ENCODE measurements at places on chromosomes 11 and 22.

- DNase-seq: no peak
Measured at GRCh38 chr22:22185844-22186499, 58.6 kb upstream of the VPREB1 start.

GRCh38 chr22:43482318-43482625 is 70.5 kb downstream of the MPPED1 start:
- no peak for DNase-seq

DNA sequence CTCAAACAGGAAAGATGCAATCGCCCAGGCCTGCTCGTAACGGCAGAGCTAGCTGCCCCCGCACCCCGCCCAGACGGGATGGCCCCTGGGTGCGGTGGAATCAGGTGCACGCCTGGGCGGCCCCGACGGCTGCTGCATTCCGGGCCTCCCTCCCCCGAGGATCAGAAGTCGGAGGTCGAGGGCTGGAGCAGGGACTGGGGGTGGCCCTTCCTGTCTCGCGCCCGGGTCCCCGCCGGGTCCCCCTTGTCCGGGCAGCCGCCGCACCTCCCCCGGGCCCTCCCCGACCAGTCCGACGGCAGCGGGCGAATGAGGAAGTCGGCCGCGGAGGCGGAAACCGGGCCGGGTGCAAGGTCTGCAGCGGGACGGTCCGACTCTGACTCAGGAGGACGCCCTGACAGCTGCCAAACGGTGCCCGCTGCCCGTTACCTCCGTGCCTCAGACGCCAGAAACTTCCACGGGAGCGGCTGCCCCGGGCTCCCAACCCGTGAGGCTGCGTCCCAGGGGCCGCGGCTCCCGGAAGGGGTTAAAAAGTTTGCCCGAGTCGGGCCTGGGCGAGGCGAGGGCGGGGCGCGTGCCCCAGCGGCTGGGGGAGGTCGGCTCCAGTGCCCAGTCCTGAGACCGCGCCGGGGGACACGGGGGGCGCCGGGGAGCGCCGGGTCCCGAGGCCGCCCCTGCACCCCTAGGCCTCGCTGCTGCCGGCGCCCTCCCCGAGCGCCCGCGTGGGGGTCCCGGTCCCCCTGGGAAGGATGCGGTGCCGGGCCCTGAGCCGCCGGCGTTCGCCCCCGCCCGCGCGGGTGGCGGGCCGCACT is 663 bp downstream of the MYH9 start:
- DNase-seq: peak; percentile 32

DNA sequence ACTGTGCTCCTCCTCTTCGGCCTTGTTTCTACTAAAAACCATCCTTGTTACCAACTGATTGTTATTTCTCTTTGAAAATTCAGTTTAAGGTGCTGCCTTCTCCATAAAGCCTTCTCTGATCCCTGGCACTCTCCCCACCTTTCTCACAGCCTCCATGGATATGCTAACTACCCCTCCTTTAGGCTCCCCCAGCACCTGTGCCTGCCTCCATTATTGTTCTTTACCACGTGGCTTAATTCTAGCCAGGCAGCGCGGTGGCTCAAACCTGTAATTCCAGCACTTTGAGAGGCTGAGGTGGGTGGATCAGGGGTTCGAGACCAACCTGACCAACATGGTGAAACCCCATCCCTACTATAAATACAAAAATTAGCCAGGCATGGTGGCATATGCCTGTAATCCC is 96.3 kb downstream of the MRTFA start:
- no peak for DNase-seq

DNA sequence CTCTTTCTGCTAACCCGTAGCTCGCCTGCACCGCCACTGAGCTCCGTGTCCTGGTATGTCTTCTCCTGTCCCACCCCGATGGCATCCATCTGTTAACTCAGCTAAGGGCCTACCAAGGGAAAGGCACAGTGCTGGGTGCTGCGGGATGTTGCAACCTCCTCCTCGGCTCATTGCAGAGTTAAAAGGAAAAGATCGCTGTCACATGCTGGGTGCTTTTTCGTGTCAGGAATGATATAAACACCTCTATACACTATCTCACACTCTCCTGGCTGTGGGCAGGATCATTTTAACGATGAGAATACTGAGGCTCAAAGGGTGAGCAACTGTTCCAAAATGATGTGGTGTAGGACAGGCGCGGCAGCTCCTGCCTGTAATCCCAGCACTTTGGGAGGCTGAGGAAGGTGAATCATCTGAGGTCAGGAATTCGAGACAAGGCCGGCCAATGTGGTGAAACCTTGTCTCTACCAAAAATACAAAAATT is 10.1 kb downstream of the TXN2 start:
- no peak for DNase-seq

DNA sequence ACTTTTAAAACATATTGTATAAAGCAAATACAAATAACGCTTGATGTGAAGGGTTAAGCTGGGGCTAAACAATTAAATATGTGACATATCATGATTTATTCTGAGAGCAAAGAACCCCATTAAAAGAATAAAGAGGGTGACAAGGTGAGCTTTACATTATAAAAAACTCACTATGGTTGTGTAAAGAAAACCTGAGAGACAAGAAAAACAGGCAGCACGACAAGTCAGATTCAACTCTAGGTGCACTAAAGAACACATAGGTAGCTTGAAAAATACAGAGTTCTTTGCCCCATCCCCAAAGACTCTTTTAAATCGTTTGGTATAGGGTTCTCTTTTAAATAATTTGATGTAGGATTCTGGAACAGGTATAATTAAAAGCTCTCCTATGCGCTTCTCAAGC is 63.5 kb downstream of the LUZP2 start:
- no peak for DNase-seq

GRCh38 chr11:74248469-74248868 is 63.0 kb downstream of the P4HA3 start:
- DNase-seq: no peak

GRCh38 chr11:106917973-106918372 is 100.3 kb downstream of the GUCY1A2 start:
- no peak for DNase-seq

- DNase-seq: no peak
Measured at GRCh38 chr11:117910941-117911655, 18.1 kb downstream of the TMPRSS13 start.

DNA sequence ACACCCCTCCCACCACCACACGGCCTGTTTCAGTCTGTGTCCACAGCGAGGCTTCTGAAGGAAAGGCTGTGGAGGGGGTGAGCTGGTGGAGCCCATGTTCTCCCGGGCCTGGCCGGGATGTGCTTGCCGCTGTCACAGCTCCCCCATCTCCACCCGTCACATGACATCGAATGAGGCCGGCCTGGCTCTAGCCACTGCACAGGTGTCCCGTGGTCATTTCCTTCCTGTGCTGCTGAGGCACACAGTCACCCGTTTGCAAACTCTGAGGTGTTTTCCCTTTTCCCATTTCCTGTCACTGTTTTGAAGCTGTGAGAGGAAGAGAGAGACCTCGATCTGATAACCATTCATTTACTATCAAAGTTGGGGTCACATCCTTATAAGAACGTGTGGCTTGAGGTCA is 55.7 kb upstream of the CLDN5 start:
- DNase-seq: no peak

GRCh38 chr11:65134240-65134951 is at the start of gene SYVN1:
SYVN1 (minus strand) TSS chr11:65134519; CDS start chr11:65133601, 918 bp downstream.
- peak; percentile 88 for DNase-seq

GRCh38 chr11:111797145-111797581 is 31.0 kb upstream of the PPP2R1B start:
- DNase-seq: no peak

- DNase-seq: peak; percentile 76
Measured at GRCh38 chr22:36470162-36470993, 11.1 kb downstream of the TXN2 start.

GRCh38 chr22:35949243-35949642 is 79.4 kb downstream of the RBFOX2 start:
- no peak for DNase-seq

DNA sequence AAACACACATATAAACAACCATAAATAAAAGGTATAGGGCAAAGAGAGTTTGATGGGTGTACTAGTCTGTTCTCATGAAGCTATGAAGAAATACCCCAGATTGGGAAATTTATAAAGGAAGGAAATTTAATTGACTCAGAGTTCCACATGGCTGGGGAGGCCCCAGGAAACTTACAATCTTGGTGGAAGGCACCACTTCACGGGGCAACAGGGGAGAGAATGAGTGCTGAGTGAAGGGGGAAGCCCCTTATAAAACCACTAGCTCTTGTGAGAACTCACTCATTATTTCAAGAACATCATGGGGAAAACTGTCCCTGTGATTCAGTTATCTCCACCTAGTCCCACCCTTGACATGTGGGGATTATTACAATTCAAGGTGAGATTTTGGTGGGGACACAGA is 385.9 kb upstream of the ANO5 start:
- DNase-seq: no peak

GRCh38 chr11:68872216-68873003 is 30.7 kb upstream of the CPT1A start:
- no peak for DNase-seq

DNA sequence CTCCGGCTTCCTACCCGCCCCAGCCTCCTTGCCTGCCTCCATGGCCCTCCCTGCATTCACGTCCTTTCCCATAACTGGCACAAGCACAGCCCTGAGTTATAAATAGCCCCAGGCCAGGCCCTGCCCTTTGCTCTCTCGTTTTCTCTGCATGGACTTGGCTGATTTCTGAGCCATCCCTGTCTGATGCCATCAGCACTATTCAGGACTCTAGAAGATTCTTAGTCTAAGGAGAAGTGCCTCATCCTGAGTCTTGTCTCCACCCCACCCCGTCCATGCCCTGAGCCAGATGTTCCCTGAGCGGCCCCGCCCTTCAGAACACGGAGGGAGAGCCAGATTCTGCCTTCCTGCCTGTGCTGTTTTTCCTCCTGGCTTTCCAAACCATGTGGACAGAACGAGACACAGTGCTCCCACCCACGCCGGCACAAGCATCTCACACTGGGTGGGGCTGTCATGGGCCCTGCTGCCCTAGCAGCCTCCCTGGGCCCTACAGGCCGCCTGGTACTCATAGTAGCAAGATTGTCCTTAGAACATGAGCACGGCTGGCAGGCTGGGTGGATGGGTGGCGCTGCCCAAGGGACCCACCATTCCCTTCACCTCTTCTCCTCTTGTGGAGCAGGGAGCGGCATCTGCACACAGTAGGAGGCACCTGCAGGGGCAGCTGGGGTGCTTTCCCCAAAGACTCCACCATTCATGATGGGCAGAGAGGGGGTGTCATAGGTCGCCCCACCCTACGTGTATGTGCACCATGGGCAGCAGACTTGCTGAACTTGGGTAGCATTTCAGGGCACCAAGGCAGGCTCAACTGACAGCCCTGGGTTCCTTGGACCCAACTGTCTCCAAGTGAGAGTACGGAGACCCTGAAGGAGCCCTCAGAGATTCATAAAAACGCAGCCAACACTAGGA is 76.9 kb downstream of the BCR start:
- DNase-seq: no peak

DNA sequence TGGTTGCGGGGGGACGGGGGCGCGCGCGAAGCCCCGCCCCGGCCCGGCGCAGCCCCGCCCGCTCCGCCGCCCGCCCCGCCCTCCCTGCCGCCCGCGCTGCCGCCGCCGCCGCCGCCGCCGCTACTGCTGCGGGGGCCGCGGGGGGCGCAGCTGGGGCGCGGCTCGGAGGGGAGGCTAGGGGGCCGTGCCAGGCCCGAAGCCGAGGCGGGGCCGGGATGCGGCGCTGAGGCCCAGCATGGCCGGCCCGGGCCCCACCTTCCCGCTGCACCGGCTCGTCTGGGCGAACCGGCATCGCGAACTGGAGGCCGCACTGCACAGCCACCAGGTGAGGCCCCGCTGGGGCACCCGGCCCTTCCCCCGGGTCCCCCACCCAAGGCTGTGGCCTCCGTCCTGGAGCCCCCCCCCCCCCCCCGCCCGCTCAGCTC is at the start of gene ANKRD13D:
Gene ANKRD13D (plus strand): TSS at position 78 of the 425 bp plus-strand sequence. CDS start 158 bp downstream, at position 236.
- no peak for DNase-seq

GRCh38 chr11:128232588-128232987 is 354.8 kb downstream of the ETS1 start:
- DNase-seq: no peak

- DNase-seq: no peak
Measured at GRCh38 chr11:44580701-44581100, 15.2 kb downstream of the CD82 start.

DNA sequence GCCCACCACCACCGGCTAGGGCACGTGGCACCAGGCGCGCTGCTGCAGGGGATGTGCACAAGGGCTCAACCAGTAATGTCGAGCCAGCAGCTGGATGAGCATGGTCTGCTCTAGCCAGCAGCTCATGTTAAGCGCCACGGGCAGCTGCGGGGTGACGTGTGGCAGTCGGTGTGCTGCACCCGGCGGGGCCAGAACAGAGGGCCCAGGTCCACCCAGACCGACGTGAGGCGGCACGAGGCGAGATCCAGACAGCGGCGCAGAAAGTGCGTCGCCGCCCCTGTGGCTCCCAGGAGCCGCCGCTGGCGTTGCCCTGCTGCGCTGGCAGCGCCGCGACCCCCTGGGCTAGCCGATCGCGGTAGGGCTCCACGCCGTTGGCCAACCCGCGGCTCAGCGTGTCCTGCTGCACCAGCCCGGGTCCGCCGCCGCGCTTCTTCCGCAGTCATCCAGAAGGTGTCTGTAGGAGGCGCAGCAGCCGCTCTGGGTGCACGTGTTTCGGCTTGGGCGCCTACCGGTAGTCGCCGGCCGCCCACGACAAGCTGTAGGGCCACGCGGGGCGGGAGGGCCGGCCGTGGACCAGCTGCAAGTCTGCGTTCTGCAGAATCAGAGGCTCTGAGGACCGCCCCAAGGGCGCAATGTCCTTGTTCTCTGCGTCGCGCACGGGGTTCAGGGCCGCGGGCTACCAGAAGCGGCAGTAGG is 4.6 kb upstream of the GALR3 start:
- peak; percentile 37 for DNase-seq

GRCh38 chr11:118691926-118692830 is 12.7 kb upstream of the TREH start:
- peak; percentile 42 for DNase-seq

- DNase-seq: no peak
Measured at GRCh38 chr22:25109878-25110595, 89.6 kb upstream of the CRYBB3 start.

- no peak for DNase-seq
Measured at GRCh38 chr11:20017320-20017719, 143.0 kb downstream of the DBX1 start.

- DNase-seq: no peak
Measured at GRCh38 chr11:134082990-134083389, 14.1 kb downstream of the JAM3 start.

DNA sequence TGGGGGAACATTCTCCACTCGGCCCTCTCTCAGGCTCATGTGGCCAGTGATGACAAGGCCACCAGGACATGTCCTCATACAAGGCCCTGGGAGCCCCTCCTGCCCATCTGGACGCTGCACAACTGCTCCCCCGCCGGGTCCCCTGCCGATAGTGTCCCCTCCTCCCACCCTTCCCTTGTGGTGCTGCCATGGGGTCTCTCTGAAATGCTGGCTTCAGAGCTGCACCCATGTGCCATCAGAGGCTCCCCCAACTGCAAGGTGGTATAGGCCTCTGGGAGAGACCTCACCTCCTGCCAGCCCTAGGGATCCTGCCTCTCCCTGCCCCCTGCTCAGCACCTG is 113.0 kb downstream of the KCNQ1OT1 start:
- DNase-seq: no peak

All from stimulated activated CD8-positive, alpha-beta memory T cell treated with anti-CD3 and anti-CD28 coated beads, Interleukin-12 subunit alpha, Interleukin-12 subunit beta, amount 100 ng/mL, for 1 hour (primary cell).